Tibial nerve (tissue), 4 donors: ENCODE measurements at places on chromosomes 1 and 21.

- DNase-seq: no peak
Observed at GRCh38 chr1:173415490-173415889, 61.6 kb upstream of the PRDX6 start.

DNA sequence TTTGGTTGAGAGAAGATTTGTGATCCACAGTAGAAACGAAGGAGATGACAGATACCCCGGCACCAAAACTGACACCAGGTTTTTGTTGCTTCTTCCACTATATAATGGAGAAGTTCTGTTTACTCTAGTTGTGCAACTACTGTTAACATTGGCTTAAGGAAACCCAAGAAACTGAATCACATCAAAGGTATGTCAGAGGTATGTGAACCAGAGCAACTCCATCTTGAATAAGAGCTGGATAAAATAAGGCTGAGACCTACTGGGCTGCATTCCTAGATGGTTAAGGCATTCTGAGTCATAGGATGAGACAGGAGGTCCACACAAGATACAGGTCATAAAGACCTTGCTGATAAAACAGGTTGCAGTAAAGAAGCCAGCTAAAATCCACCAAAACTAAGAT, 173.7 kb upstream of the CAMK1G start:
- DNase-seq: no peak

DNA sequence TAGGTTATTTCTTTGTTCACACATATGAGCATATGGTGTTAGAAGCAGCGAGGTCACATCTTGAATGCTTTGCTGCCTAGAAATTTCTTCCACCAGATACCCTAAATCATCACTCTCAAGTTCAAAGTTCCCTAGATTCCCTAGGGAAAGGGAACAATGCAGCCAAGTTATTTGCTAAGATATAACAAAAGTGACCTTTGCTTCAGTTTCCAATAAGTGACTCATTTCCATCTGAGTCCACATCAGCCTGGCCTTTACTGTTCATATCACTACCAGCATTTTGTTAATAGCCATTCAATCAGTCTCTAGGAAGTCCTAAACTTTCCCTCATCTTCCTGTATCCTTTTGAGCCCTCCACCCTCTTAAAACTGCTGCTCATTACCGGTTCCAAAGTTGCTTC, 1502.5 kb downstream of the KCNT2 start:
- no peak for DNase-seq

DNA sequence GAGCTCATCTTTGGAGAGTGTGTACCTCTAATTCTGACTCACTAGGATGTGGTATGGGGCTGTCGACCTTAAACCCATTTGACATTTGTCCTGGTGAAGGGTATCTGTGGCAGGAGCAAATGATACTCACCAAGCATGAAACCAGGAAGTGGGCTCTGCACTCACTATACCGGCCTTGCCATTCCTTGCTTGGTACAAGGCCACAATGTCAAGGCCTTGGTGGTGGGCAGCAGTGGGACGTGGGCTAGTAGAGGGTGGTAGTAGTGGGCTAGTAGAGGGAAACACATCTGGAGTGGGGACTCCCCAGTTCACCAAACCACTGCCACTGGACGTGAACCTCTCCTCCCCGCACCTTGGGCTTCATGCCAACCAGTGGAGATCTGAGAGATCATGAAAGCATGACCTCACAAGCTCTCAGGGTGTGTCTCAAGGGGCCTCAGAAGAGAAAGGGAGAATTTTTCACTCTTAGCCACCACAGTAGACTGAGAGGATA, 11.5 kb downstream of the TNFSF4 start:
- no peak for DNase-seq

DNA sequence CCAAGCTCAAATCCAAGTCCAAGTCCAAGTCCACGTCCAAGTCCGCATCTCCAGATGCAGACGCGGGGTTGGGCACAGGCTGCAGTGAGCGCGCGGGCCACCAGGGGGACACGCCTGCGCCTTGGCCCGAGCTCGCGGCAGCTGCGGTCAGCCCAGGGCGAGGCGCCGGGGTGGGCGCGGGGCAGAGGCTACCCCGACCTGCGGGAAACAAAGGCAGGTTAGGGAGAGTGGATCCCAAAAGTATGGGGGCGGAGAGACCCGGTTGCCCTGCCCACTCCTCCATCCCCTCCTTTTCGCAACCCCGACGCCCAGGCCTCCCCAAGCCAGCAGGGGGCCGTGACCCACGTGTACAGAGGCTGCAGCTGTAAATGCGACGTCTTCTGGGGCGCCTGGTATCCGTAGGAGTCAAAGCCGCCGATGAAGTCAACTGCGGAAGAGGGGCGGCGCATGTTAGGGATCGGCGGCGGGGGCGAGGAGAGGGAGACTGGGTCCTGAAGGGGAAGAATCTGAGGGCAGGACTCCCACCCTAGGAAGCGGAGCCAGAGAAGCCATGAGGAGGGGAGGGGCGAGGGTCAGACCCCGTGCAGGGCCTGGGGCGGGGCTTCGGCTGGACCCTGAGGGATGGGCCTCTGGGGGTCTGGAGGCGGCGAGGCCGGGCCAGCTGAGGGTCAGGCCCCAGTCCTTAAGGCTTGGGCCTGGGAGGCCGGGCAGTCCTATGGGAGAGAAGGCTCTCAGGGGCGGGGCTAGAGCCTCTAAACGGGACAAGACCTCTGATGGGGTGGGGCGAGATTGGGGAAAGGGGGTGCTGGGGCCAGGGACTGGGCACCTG, 58.0 kb downstream of the NKAIN1 start:
- no peak for DNase-seq

DNA sequence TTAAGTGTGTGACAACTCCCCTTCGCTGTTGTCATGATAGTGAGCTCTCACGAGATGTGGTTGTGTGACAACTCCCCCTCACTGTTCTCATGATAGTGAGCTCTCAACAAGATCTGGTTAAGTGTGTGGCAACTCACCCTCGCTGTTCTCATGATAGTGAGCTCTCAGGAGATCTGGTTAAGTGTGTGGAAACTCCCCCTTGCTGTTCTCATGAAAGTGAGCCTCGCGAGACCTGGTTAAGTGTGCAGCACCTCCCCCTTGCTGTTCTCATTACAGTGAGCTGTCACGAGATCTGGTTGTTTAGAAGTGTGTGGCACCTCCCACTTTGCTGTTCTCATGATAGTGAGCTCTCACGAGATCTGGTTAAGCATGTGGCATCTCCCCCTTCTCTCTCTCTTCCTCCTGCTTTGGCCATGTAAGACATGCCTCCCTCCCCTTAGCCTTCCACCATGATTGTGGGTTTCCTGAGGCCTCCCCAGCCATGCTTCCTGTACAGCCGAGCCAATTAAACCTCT, 25.1 kb upstream of the LSS start:
- no peak for DNase-seq
